ENCODE measurements at places on chromosomes 6 and 20.

- no peak for DNase-seq
These were observed 31.4 kb downstream of the HIVEP2 start for GRCh38 chr6:142913511-142914047.

- no peak for DNase-seq
These were observed 12.7 kb upstream of the GATA5 start for GRCh38 chr20:62488470-62488869.

DNA sequence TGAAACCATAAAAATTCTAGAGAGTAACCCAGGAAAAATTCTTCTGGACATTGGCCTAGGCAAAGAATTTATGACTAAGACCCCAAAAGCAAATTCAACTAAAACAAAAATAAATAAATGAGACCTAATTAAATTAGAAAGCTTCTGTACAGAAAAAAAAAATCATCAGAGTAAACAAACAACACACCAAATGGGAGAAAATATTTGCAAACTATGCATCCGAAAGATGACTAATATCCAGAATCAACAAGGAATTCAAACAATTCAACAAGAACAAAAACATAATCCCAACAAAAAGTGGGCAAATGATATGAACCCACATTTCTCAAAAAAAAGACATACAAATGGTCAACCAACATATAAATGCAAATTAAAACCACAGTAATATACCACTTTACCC, 242.6 kb upstream of the CDYL start:
- no peak for DNase-seq

GRCh38 chr6:68649669-68650068, 14.6 kb downstream of the ADGRB3 start:
- no peak for DNase-seq

DNA sequence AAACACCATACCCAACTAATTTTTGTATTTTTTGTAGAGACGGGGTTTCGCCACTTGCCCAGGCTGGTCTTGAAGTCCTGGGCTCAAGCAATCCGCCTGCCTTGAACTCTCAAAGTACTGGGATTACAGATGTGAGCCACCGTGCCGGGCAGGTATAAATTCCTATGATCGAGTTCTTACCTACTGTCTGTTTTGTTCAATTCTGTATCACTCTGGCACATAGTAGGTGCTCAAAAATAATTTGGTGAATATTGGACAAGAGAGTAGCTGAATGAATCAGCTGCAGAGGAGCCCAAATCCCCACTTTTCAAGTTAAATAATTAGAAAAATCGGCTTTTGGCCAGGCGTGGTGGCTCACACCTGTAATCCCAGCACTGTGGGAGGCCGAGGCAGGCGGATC, 13.7 kb upstream of the ZMYND8 start:
- DNase-seq, result no peak
